ENCODE measurements at places on chromosomes 2 and 18.

DNA sequence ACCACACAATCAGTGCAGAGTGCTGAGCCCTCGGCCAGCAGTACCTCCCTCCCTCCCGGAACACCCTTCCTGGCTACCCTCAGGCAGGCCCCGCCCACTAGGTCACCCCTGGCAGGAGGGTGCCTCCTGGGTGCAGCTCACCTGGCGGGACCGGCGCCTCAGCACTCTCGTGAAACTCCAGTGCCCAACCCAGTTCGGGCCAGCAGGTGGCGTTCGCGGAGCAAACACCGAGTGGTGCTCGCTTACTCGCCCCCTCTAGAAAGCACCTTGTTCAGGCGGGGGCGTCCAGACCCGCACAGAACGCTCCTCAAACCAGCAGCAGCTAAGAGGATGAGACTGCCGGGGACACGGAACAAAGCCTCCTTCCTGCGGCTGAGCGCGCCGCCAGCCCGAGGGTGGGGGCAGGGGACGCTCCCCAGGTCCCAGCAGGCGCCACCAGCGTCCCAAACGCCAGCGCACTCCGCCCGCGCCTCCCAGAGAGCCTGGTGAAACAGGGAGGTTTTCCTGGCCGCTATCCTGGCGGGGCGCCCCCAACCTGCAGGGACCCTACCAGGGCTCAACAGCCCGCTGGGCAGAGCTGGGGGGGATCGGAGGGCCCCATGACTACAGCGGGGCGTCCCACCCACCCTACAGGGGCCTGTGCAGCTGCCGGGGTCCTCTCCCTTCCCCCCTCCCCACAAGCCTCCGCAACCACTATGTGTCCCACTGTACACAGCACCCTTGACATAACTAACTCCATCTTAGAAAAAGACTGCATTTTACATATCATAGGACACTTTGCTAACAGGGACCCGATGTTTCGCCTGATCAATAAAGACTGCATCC lies 44.7 kb downstream of the MRPS5 start:
- DNase-seq, result peak; percentile 97

DNA sequence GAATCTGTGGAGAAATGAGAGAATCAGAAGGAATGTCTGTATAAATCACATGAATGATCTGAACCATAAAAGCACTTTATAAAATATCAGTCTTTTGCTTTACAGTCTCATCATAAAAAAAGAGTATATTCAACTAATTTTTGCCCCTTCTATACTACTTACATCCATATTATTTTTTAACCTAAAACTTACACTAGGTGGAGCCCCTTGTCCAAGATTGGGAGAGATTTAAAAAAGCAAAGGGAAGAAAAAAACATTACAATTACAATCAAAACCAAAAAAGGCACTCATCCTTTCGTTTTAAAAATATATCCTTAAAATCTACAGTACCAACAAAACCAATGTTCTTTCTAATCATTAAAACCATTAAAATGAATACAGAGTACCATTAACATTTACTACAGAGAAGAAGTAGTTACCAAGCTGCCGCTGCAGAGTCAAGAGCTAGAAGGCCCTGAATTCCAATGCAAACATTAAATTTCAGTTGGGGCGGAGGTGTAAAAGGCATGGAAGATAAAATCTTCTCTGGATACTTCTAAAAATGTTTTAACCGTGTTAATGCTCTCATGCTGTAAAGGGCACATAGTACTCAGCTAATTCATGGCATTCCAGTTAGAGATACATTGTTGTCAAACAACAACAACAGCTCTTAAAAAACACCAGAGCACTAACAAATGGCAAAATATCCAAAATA lies 56.7 kb upstream of the EPB41L3 start:
- no peak for DNase-seq

- no peak for DNase-seq
Measured at GRCh38 chr2:223457301-223457700, 144.9 kb downstream of the SCG2 start.

GRCh38 chr2:127308586-127309138 lies 14.7 kb upstream of the ERCC3 start:
- DNase-seq, result no peak

DNA sequence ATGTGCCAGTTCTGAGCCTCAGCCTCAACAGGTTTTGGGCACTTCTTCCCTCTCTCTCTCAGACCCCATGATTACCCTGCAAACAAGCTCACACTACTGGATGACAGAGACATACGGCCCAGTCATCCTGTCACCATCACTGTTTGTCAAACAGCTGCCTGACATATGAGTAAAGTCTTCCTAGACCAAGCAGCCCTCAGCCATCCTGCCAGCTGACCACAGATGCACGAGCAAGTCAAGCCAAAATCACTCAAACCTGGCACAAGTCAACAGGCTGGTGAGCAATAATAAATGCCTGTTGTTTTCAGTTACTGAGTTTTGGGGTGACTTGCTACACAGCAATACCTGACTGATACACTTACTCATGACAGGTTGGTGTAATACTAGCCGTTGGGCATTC lies 75.5 kb upstream of the KLF7 start:
- DNase-seq, result no peak

GRCh38 chr2:196247114-196247975 lies 76.0 kb upstream of the STK17B start:
- DNase-seq, result no peak

DNA sequence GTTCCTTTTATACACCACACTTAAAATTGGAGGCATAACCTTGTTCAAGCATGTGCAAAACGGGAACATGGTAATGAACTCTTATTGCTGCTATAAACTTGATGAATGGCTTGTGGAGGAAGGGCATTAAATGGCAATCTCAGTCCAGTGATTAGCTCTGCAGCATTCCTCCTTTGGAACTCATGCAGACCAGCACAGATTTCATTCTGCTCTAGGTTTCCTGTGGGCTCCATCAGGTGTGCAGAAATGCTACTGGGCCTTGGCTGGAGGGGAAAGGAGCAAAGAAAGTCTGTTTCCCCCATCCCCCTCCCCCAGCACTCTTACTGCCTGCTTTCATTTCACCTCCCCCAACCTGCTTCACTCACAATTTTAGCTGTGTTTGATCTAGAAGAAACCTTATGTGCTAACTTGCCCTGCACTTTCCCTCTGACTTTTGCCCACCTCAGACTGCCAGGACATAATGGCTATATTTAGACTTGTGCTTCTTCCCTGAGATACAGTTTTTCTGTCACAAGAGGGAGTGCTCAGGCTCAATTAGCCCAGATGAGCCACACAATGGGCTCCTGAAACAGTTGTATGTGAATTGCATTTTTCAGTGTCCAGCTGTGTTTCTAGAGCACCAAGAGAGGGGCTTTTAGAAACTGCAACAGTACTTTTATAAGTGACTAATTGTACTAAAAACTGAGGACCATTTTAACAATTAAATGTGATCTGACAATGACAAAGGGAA lies 109.8 kb downstream of the FSHR start:
- no peak for DNase-seq

- no peak for DNase-seq
Measured at GRCh38 chr2:46384457-46384815, 87.2 kb downstream of the EPAS1 start.

DNA sequence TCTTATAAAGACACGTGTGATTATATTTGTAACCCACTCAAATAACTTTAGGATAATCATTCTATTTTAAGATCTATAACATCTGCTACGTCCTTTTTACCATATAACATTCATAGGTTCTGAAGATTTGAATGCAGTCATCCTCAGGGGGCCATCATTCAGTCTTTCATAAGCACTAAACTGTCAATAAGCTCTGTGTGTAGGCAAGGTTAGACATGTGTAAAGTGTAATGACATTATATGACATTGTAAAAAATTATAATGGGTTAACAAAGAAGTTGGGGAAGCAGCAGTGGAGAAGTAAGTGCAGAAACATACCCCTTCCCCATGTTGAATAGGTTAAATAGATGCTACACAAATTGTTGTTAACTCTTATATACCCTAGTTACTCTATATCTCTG lies 845.9 kb downstream of the ERBB4 start:
- no peak for DNase-seq

GRCh38 chr18:23424616-23425015 lies 28.5 kb upstream of the RIOK3 start:
- DNase-seq, result no peak

DNA sequence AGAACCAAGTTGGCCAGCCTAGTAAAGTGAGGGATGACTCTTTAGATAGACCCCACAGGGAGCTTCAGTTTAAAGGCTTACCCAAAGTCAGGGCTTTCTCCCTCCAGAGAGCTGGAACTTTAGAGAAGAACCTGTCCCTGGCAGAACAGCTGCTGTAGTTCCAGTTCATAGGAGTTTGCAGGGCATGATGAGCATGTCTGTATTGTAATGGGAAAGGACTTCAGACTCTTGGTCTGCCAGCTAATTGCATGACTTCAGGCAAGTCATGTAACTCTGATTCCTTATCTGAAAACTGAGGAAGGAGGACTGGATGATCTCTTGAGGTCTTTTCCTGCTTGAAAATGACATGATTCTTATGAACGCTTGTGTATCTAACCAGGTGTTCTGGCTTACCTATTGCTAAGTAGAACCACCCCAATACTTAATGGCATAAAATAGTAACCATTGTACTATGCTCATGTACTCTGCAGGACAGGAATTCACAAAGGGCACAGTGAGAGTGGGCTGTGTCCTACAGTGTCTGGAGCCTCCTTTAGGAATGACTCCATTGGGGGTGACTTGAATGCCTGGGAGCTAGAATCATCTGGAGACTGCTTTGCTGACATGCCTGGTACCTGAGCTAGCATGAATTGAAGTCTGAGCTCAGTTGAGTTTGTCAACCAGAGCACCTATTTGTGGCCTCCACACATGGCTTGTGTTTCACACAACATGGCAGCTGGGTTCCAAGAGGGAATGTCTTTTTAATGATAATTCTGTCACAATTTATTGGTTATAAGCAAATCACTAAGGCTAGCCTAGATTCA lies 18.9 kb downstream of the SP5 start:
- no peak for DNase-seq

- DNase-seq, result no peak
Measured at GRCh38 chr2:86048888-86049287, 56.8 kb downstream of the POLR1A start.

DNA sequence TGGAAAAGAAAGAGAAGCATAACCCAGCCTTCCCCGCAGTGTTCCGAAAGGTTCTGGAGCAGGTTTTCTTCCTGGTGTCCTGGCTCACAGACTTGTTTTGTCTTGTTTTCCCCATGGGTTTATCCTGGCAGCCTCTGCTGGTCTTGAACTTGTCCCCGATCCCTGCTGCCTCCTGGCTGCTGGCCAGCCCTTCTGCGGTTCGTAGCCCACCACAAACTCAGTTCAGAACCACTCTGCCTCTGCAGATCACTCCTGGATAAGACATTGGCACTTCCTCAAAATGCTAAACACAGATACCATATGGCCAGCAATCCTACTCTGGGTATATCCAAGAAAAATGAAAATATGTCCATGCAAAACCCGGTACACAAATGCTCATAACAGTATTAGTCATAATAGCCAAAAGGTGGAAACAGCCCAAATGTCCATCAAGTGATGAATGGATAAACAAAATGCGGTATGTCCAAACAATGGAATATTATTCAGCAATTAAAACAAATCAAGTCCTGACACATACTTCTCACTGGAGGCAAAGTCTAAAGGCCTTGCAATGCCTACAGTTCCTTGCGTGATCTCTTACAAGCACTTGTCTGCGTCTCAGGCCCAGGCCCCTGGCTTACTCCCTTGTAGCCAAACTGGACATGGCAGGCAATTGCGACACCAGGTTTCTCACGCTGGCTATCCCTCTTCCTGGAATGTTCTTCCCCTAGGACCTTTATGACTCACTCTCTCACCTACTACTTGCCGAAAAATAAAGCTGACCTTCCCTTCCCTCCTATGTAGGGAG lies 28.0 kb upstream of the ARHGEF4 start:
- no peak for DNase-seq

DNA sequence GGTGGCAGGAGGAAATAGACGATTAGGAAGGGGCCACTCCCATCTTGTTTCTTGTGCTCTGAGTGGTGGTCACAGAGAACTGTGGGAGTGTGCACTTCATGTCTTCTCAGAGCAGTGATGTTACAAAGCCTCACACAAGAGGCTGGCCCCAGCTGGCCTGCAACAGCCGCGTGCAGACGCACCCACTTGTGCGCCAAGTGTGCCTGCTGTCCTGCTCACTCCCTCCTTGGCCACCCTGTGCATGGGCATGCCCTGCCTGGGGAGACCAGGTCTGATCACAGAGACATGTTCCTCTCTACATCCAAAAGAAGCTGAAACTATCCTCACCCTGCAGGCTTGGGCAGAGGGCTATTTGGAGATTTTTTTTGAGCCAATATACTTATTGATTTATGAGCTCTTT lies 108.4 kb downstream of the MRO start:
- DNase-seq, result no peak

- DNase-seq, result peak; percentile 69
Measured at GRCh38 chr2:28821295-28821958, 10.8 kb downstream of the SPDYA start.

Data from CD4-positive, alpha-beta T cell treated with Interleukin-6 for 4 hours (primary cell).